ENCODE measurements at places on chromosomes 6 and 20. TPM values are rescaled to one million over a fixed set of nuclear protein-coding genes. Genes with fewer than 3 reads are reported as not detected.

- no peak for DNase-seq
These were observed 27.1 kb upstream of the HAO1 start for GRCh38 chr20:7967199-7967844.

GRCh38 chr20:58810116-58810878 is 40.4 kb downstream of the GNAS-AS1 start:
- DNase-seq: no peak

- no peak for DNase-seq
These were observed 32.5 kb downstream of the MGME1 start for GRCh38 chr20:18001131-18001921.

The SEC63 gene
- polyA plus RNA-seq: 13.2 TPM

The ELOVL2 gene
- polyA plus RNA-seq: 0.49 TPM

The SF3B5 gene
- polyA plus RNA-seq: 281 TPM

All from SK-N-SH (cell line).